ENCODE measurements at places on chromosomes 7 and 10.

- DNase-seq: no peak
Measured at GRCh38 chr10:61478621-61479312, 25.6 kb upstream of the TMEM26 start.

DNA sequence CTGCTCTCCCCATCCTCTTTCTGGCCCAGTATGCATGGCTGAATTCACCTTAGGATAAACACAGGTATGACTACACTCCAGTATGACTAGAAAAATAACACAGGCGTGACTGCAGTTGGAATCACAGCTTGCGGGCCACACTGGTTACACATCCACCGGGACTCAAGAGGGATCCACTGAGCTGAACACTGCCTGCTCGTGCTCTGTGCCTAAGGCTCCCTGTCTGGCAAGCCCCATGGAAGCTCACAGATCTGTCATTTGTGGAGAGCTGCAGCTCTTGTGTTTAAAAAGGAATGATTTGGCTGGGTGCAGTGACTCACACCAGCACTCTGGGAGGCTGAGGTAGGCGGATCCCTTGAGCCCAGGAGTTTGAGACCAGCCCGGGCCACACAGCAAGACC lies 26.8 kb downstream of the VOPP1 start:
- no peak for DNase-seq

GRCh38 chr10:124748953-124749645 lies 4.9 kb upstream of the FAM53B start:
- DNase-seq: no peak

DNA sequence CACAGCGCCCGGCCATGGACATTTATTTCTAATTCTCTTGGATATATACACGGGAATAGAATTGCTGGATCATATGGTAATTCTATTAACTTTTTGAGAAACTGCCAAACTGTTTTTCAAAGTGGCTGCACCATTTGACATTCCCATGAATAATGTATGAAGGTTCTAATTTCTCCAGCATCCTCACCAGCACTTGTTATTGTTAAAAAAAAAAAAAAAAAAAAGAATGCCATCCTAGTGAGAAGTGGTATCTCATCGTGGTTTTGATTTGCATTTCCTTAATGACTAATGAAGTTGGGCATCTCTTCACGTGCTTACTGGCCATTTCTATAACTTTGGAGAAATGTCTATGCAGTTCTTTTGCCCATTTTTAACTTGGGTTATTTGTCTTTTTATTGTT lies 13.5 kb downstream of the CNNM2 start:
- no peak for DNase-seq

GRCh38 chr10:31697271-31698180 lies 231.1 kb downstream of the ARHGAP12 start:
- no peak for DNase-seq

DNA sequence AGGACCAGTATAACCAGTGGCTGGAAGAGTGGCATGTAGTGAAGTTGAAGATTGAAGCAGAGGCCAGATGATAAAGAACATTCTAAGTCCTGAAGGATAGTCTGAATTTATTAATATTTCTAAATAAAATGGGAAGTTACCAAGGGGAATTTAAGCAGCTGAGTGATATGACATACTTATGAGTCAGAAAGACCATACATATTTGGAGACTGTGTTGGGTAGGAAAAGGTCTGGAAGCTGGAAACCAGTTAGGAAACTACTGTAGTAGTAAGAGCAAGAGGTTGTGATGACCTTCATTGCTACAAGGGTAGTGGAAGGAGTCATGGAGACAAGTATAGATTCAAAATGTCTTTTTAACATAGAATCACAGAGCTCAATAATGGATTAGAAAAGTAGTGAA lies 752.3 kb downstream of the SUGCT start:
- DNase-seq: no peak

- DNase-seq: no peak
Measured at GRCh38 chr10:102020938-102021337, 35.0 kb downstream of the ARMH3 start.

DNA sequence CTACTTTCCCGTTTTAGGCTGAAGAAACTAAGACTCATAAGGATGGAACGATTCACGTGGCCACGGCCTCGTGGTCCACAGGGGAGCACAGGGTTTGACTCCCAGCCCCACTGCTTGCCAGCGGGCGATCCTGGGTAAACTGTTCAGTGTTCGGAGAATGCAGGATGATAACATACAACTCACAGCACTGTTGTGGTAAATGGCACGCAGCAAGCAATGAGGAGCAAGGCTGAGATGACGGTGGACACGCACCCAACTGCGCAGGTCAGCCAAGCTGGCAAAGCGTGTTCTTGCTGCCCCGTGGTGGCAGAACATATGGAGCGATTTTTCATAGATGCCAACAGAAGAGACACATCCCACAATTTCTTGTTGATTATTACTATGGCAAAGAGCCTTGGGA lies 272.7 kb downstream of the DNAJB6 start:
- DNase-seq: no peak

- no peak for DNase-seq
Measured at GRCh38 chr7:20839196-20839735, 52.6 kb upstream of the SP8 start.

- DNase-seq: no peak
Measured at GRCh38 chr10:132420981-132421846, 24.2 kb downstream of the PWWP2B start.

GRCh38 chr10:120172356-120172755 lies 279.8 kb downstream of the SEC23IP start:
- no peak for DNase-seq

- DNase-seq: no peak
Measured at GRCh38 chr7:43520201-43520600, 62.7 kb upstream of the STK17A start.

- no peak for DNase-seq
Measured at GRCh38 chr10:94310369-94310768, 52.4 kb downstream of the NOC3L start.

- DNase-seq: no peak
Measured at GRCh38 chr7:85602196-85602595, 415.3 kb upstream of the SEMA3D start.

DNA sequence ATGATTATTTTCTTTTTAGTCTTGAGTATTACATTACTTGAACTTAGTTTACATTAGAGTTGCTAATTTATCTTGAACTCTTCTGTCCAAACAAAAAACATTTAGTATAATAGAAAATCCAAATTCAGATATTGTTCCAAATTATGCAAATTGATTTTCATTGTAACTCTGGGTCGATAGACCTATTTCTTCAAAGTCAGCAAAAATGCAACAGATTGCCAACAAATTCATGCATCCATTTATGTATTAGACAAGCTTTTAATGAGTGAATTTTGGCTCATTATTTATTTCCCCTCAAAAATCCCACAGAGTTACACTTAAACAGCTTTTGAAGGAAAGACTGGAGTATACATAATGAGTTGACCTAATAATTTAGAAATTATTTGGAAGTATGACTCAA lies 240.8 kb downstream of the RELN start:
- DNase-seq: no peak

Measured in T-helper 22 cell (primary cell).